ENCODE measurements at places on chromosomes 4 and X.
A peak's percentile ranks its signal among the peaks of the same experiment; 100 is the strongest.

- DNase-seq, result no peak
Observed at GRCh38 chrX:74061879-74062278, 242.1 kb upstream of the ZCCHC13 start.

DNA sequence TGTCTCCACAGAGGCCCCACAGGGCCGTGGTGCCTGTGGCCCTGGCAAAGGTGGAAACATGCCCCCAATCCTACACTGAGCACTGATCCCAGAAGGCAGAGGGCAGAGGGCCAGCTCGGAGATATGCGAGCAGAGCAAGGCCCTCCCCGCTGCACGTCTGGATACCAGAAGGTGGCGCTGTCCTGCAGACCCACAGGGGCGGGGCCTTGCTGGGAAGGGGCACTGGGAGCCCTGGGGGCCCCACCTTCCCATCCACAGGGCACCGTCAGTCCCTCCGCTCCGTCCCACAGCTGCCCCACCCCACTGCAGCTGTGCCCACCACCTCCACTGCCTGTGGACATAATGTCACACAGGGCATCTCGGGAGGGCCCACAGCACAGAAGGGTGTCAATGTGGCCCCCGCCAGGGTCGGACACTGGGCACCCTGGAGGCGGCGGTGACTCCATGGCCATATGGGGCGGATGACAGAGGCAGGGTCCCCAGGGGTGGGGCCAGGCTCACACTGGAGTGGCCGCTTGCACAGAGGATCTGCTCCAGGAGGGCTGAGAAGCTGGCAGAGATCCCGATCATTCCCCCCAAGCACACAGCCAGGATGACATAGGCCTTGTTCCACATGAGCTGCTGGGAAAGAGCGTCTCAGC is 4.8 kb downstream of the SLC49A3 start:
- peak; percentile 71 for DNase-seq

GRCh38 chr4:108191269-108191914 is 22.7 kb upstream of the LEF1 start:
- DNase-seq, result no peak

GRCh38 chrX:96703816-96704215 is 19.2 kb downstream of the DIAPH2 start:
- peak; percentile 32 for DNase-seq

- no peak for DNase-seq
Observed at GRCh38 chrX:97882306-97882705, 998.6 kb downstream of the RPA4 start.

- no peak for DNase-seq
Observed at GRCh38 chr4:159169404-159170302, 66.8 kb downstream of the RAPGEF2 start.

- DNase-seq, result no peak
Observed at GRCh38 chrX:1361275-1361674, 24.7 kb downstream of the IL3RA start.

DNA sequence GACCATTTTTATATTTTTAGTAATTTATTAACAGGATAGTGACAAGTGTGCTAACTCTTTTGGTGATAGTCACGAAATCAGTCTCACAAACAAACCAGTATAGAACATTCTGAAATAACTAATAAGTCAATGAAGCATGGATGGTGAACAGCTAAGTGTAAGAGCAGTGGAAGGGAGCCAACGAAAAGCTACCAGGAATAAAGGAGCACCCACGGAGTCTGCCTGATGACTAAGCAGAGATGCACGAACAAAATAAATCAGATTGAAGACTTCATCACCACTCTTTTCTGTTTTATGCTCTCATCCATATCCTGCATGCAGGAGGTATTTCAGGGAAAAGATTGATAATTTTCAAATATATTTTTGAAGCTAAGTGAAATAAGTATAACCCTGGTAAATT is 891.1 kb upstream of the HS3ST1 start:
- DNase-seq, result no peak

DNA sequence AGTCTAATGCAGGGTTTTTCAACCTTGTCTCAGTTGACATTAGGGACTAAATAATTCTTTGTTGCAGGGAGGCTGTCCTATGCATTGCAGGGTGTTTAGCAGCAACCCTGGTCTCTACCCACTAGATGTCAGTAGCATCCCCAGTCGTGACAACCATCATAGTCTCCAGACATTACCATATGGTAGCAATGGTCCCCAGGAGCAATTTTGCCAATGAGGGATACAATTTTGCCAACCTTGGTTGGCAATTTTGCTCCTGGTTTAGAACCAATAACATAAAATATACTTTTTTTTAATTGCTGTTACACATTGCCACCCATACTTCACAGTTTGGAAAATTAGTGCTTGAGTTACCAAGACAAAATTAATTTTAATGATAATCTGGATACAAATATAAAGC is 6.0 kb downstream of the EREG start:
- DNase-seq, result peak; percentile 32

DNA sequence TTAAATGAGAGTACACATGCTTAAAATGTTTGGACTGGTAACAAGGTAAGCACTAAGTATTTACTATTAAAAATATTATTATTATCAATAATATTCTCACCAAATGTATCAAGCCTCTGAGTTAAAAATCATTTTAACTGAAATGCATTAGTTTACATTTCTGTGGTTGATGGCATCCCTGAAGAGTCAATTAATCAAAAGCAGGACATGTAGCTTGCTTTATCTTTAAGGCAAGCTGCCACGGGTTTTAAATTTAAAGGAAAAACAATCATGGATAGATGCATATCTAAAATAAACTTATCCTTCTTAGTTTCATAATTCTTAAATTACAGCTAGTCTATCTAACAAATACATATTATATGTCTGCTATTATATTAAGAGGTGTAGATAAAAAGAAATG is 584.8 kb upstream of the INTU start:
- DNase-seq, result no peak

DNA sequence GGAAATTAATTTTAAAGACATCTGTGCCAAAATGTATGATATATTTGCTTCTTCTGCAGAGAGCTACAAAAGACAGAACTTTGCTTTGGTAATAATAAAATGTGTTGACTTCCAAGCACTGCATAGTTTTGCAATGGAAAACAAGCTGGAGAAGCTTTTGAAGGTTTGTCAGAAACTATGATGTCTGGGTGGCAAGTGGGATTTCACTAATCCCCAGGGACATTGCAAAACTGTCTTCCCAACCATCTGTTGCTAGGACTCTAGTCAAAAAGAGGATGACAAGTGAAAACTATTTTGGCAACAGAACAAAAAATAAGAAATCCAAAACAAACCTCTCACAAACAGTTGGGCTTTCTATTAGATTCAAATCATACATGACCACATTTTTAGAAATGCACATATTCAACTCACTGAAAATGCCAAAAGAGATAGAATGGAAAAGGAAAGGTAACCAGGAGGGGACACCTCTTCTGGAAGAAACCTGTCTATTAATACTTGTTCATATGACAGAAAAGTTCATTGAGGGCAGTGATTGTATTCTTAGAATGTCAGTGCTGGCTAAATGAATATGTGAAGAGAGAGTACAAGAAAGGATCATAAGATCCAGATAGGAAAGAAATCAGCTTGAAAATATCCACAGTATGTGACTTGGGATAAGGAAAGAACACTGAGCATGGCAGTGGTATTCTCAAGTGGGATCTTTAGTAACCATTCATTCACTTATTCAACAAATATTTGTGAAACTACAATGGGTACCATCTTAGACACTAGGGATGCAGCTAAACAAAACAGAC is 228.0 kb downstream of the RASL11B start:
- DNase-seq, result no peak

- no peak for DNase-seq
Observed at GRCh38 chr4:47155919-47156318, 124.6 kb downstream of the GABRB1 start.

DNA sequence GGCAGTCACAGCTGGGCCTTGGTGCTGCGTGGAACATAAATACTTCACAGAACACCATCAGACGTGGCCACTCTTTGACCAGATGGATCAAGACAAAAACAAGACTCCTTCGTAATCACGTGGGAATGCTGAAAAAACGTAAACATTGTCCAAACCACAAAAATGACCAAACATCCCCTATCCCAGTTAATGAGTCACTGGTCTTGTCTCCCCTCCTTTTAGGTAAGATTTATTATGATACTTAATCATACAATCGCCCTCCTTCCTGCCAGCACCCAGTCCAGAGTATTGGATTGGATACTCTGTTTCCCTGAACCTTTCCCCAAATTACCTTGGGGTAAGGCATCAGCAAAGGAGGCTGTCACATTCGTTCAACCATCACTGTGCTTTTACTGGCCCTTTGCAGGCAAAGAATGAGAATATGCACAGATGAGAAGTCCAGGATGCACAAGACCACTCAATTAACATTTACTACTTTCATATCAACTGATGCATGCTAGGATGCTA is 601 bp upstream of the TCEANC start:
- no peak for DNase-seq

DNA sequence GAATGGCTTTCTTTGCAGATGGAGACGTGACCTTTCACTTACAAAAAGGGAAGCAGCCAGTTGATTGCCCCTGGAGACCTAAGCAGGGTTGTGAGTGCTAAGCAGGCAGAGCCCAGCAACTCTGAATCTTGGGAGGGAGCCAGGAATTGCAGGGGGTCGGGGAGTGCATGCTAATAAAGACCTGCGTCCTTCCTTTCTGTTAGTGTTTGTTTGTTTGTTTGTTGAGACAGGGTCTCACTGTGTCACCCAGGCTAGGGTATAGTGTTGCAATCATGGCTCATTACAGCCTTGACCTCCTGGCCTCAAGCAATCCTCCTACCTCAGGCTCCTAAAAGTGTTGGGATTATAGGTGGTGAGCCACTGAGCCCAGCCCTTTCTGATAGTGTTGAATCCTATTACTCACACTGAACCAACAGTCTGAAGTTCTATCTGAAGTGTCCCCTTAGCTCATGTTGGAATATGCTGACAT is 137.4 kb downstream of the CEP135 start:
- DNase-seq, result no peak

GRCh38 chrX:129682979-129683378 is 28.2 kb upstream of the APLN start:
- DNase-seq, result no peak

DNA sequence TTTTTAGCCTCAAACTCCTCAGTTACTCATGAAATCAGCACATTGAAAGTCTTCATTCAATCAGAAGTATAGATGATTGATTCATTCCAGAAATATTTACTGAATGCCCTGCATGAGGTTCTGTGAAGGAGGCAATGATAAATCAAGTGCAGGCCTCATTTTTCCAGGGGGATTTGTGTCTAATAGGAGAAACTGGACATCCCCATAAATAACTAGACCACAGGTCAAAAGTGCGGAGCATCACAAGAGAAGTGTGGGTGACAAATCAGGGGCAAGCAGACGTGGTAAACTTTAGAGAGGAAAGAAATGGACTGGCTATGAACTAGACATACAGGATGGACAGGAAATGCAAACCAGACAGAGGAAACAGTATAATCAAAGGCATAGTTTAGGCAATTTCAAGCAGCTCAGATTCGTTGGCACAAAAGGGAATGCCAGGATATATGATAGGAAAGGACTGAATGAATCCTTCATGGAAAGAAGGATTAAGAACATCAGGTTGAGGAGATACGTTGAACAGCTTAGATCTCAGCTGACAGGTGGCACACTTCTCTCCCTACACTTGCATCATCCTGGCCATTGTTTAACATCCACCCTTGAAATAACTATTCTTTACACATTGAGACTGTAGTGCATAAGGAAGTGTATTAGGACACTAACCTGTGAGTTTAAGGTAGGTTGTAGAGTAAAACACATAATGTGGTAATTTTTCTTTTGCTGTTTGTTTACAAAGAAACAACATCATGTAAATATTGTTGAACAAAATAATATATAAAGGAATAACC is 69.6 kb upstream of the RASGEF1B start:
- no peak for DNase-seq

- DNase-seq, result no peak
Observed at GRCh38 chrX:48749182-48749581, 12.4 kb upstream of the GLOD5 start.

DNA sequence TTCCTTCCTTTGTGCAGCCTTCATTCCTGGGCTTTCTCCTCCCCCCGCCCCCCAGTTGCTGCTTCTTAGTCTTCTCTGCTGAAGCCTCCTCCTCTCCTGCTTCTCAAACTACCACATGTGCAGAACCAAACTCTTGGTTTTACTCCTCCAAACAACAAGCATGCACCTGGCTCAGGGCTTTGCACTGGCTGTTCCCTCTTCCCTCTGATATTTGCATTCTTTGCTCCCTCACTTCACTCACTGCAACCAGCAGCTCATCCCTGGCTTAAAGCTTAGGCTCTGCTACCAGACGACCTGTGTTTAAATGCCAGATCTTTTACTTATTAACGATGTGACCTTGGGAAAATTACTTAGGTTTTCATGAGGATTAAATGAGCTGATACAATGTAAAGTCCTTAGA is 51.4 kb downstream of the MED28 start:
- DNase-seq, result no peak

DNA sequence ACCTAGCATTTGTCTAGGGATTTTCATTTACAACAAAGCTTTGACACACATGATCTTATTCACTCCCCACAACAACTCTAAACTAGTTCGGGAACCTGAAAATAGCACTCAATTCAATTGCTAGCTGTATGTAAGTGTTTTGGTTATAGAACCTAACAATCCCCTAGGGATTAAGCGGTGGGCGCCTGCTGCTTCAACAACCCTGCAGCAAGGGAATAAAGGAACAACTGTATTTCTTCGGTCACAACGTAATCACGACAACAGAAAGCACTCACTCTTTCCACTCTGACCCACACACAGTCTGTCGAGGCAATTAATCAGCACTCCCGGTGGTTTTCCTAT is 674 bp upstream of the DIAPH2 start:
- DNase-seq, result peak; percentile 57

- DNase-seq, result no peak
Observed at GRCh38 chr4:182776376-182777105, 140.6 kb downstream of the DCTD start.

DNA sequence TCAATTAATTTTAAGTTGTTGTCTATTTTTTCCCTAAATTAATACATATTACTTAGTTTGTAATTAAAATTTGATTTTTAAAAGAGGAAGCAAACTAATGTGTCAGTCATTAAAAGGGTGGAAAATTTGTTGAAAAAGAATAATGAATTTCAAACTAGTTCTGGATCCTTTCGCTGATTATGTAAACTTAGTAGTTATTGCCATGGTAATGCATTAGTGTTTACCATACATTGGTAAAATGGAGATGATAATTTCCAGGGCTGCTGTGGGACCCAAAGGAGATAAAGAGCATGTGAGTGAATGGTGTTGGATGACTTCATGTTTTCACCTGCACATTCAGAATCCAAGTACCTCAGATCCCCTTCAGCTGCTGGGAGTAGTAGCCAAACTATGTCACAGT is 6.5 kb downstream of the BEX3 start:
- DNase-seq, result no peak

GRCh38 chr4:8850830-8851188 is 20.8 kb downstream of the HMX1 start:
- no peak for DNase-seq

DNA sequence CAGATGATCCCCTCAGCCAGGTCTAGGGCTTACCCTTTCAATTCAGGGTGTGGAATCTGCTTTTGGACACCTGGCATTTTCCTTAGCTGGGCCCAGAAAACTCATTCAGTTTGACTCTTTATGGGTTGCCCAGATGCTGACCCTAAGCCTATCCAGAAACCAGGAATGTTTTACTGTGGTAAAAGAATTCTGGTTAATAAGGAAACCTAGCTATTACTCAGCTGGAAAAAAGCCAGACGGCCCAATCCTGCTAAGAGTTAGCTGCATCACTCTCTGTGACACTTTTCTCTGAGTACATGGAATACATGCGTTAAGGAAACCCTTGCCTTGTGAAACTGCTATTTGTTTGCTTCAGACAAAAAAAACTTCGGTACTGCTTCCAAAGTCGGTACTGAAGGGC is 28.0 kb downstream of the ING2 start:
- no peak for DNase-seq
